AG09319 (cell line): ENCODE measurements at places on chromosomes 5 and 9.
A peak's percentile ranks its signal among the peaks of the same experiment; 100 is the strongest.

DNA sequence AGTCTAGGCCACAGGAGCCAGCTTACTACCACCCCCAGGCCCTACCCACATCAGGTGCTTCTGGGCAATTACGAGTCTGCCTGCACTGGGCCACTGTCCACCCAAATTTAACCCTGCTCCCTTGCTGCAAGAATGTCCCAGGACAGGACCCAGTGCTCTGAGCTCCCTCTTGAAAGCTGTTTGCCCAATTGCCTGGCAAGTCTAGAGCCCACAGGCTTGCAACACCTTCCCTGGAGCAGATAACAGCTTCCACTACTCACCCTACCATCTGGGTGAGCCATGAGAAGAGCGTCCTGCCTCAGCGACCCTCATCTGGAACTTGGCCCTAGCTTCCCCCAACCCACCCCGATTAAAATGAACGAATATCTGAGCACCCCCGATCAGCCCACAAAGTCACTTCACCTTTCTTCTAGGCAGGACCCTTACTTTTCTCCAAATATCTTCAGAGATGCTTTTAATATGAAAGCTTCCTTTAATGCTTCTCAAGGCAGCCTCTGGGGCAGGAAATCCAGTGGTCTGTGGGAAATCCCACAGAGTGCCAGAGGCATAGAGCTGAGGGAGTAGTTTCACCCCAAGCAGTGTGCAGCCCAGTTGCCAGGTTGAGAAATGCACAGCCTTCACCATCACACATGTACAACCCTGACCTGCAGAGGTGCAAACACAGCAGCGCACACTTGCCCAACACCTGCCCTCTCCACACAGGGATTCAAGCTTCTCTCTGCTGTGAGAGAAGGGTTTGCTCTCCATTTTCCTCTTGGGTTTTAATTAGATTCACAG lies 10.6 kb downstream of the ACSL6 start:
- no peak for DNase-seq

DNA sequence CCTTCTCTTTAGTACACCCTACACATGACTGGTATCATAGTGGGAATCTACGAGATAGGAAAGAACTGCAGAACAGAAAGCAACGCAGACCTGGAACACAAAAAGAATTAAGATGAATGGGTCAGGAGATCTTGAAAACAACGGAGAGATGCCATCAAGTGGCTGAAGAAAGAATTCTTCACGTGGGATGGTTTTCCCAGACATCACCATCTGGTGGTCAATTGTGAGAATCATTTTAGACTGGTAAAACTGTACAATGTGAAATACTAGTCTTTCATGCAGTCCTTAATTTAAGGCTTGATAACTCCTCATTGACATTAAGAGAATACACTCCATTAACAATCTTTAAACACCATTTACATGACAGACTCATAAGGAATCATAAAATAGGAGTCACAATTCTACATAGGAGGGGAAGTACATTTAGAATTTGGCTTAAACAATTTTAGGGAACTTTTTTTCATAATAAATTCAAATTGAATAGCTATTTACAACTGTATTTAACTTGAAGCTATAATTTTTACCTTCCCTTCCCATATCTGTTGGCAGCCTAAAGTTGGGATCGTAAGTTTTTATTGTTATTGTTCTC lies 128.4 kb upstream of the TRPM3 start:
- DNase-seq = peak; percentile 43

- DNase-seq = no peak
Observed at GRCh38 chr5:9430306-9430705, 115.6 kb downstream of the SEMA5A start.

DNA sequence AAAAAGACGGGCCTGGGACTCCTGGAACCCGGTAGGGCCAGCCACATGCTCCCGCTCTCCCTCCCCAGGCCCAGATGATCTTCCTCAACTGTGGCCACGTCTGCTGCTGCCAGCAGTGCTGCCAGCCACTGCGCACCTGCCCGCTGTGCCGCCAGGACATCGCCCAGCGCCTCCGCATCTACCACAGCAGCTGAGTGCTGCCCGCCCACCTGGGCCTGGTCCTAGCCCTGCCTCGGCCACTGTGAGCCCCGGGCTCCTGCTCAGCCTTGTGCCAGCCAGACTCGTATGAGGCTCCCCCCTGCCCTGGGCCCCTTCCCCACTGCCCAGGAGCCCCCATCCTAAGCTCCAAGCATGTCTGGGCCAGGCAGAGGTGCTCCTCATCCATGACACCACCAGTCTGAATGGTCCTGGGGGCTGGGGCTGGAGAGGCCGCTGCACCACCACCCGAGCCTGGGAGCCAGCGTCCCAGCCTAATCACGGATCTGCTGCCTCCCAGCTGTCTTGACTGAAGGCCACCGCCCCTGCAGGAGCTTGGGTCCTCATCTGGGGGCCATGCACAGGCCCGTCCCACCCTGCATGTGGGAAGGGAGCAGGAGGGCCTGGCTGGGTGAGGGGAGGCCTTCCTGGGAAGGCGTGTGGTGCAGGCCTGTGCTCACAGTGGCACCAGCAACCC lies 51.5 kb downstream of the LRSAM1 start:
- no peak for DNase-seq

DNA sequence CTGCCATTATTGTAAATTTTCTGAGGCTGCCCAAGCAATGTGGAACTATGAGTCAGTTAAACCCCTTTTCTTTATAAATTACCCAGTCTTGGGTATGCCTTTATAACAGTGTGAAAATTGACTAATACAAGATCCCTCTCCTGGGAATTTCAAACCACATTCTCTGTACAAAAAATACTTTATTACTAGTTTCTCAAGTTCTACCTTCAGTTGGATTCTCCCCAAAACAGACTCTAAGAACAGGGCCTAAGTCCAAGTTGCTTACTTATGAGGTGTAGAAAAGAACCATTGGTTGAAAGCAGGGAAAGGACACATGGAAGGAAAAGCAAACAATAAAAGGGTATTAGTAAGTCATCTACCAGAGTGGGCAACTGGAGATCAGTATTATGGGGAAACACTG lies 343.2 kb downstream of the TMEM232 start:
- DNase-seq = no peak

DNA sequence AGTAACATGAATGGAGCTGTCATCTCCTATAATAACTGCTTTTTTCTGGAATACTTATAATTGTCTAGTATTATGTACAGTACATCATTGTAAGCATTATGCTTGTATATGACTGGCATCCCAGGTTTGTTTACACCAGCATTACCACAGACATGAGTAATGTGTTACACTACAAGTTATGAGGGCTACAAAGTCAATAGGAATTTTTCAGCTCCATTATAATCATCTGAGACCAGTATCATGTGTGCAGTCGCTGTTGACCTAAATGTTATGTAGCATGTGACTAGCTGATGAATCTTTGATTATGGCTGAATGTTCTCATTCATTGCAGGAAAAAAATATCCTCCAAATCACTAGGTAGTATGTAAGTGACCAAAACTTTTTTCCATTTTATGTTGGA lies 2.2 kb downstream of the ZCCHC9 start:
- peak; percentile 37 for DNase-seq

DNA sequence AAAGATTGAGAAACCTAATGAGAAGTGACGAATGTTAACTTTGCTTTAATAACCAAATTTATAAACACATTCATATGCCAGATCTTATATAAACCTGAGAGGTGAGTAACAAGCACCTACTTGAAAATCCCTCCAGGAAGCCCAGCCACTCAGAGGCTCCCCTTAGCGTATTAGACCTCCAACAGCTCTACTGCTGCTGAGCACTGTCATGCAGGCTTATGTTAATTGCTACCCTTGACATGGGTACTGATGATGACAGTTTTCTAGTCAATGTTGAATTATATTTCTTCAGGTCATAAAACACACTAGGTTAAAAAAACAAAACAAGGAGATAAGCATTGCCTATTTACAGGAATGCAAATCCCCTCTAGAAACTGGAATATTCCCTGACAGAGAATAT lies 161.2 kb downstream of the MPDZ start:
- DNase-seq = no peak

GRCh38 chr5:11904265-11904906 lies at the start of gene CTNND2:
Gene CTNND2, minus strand, starts transcription at chr5:11904446. Its CDS starts 593 bp downstream, at chr5:11903853.
- no peak for DNase-seq

DNA sequence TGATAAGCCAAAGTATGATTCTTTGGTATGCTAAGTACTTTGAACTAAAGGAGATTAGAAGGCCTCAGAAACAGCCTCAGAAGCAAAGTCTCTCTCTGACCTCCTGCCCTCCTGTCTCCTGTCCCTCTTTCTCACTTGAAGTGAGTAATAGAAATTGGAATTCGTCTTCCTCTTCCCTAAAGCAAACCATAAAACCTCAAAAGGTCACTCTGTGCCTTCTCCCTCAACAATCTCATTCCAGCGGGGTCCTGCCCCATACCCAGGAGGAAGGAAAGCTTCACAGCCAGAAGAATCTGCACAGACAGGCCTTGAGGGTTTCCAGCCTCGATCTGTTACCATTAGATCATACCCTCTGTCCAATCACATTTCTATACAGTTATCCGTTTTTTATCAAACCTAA lies 87.8 kb downstream of the HAPLN1 start:
- no peak for DNase-seq

- no peak for DNase-seq
Observed at GRCh38 chr5:13464532-13465193, 479.8 kb downstream of the DNAH5 start.

- DNase-seq = no peak
Observed at GRCh38 chr9:129575818-129576217, 45.1 kb downstream of the C9orf50 start.

GRCh38 chr5:34057118-34057517 lies 14.1 kb upstream of the C1QTNF3 start:
- no peak for DNase-seq

- DNase-seq = no peak
Observed at GRCh38 chr9:16591092-16591491, 279.4 kb downstream of the BNC2 start.

- no peak for DNase-seq
Observed at GRCh38 chr5:116038817-116039216, 6.5 kb downstream of the ARL14EPL start.

GRCh38 chr5:43182421-43182820 lies 9.6 kb upstream of the NIM1K start:
- DNase-seq = no peak

GRCh38 chr9:93306579-93307091 lies 122.7 kb downstream of the WNK2 start:
- DNase-seq = no peak

- no peak for DNase-seq
Observed at GRCh38 chr5:170336065-170336464, 38.5 kb upstream of the LCP2 start.

- DNase-seq = no peak
Observed at GRCh38 chr5:159227452-159227851, 18.1 kb upstream of the RNF145 start.

- no peak for DNase-seq
Observed at GRCh38 chr9:104927216-104927911, 591 bp downstream of the ABCA1 start.

DNA sequence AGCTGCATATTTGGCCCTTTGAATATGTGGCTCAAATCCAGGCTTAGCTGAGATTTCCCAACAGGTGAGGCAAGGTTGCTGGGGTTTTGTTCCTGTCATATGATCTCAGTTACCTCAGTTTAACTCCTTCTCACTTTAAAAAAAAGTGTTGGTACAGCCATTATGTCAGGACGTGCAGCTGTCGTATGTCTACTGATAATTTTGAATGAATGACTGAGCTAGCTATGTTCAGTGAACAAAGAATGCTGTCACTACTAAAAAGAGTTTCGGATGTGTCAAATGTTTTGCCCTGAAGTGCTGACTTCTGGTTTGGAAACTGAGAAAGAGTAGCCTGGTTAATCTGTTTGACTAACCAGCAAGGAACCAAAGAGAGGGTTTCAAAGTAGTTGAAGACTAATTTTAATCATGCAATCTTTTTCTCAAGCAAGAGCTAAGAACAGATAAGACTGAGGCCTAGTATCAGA lies 106.3 kb upstream of the NR3C1 start:
- no peak for DNase-seq

DNA sequence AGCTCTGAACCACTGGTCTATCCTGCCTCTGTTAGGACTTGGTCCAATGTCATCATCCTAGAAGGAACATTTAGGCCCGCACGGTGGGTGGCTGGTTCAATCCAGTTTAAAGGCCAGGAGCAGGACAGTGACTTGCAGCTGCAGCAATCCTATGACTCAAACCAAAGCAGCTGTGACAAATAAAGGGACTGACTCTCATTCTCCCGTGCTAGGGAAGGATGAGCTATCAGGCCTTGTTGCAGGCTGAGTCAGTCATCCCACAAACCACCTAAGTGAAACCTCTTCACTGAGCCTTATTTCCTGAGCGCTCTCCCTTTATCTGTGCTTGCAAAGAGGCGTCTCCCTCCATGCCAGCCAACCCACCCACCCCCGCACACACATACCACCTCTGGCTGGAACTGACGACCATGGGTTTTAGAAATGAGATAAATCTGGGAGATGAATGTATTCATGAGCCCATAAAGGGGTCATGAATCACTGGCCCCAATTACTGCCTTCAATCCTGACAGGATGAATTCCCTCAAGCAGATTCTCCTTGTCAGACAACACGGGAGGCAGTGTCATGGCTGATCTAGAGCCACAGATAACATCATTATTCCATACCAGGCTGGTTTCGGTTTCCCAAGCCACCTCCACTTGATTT lies 93.4 kb downstream of the KCNIP1 start:
- no peak for DNase-seq

DNA sequence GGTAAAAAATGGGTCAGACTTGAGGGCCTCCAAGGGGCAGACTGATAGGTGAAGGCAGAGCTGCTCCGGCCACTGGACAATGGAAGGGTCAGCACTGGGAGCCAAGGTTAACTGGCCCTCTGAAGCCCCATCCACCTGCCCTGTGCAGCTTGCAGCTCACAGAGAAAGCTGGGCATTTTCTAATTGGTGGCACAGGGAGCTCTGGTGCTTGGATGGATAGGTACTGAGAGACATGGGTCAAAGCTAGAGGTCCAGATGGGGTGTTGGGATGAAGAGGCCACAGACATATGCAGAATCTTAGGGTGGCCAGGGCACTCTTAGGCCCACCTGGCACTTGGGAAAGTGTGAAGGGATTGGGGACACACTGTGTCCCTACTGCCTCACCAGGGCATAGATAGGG lies 29.5 kb upstream of the SARDH start:
- DNase-seq = no peak

DNA sequence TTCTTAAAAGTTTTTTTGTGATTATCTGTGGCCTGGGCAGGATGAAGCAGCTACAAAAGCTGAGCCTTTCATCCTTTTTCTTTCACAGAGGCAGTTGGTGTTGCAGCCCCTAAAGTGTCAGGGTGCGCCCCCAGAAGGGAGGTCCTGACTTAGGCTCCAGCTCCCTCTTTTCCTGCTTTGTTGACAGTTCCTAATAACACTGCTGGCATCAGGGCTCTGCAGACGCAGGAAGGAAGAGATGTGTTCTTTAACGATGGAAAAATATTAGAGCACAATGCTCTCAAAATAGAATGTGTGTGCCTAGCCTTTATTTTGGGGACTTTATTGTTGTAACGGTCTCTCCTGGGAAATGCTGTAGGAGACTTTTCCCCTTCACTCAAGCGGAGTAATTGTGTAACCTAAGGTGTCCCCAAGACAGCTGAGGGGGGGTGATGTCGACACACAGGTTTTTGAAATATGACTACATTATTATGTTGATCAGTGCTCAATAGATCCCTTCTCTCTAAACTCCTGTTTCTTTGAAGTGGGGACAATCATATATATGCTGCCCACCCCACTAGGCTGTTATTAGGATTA lies 135.6 kb downstream of the SEMA6A start:
- no peak for DNase-seq

- no peak for DNase-seq
Observed at GRCh38 chr9:73206851-73207250, 55.2 kb downstream of the ANXA1 start.
